ENCODE measurements at places on chromosomes 13 and 19. TPM values are rescaled to one million over a fixed set of nuclear protein-coding genes. Genes with fewer than 3 reads are reported as not detected.

LRRC63 gene
- total RNA-seq: not detected

BCAM gene
- total RNA-seq: 89.8 TPM

PEG3 gene
- total RNA-seq: 126 TPM

KLHL26 gene
- 2.1 TPM for total RNA-seq

OR10H5 gene
- not detected for total RNA-seq

TINCR gene
- total RNA-seq: not detected

CEACAM19 gene
- total RNA-seq: 2.6 TPM

C19orf67 gene
- not detected for total RNA-seq

TLE2 gene
- 9.4 TPM for total RNA-seq

ANKRD24 gene
- total RNA-seq: not detected

MYBPC2 gene
- total RNA-seq: 119 TPM

OR7A5 gene
- not detected for total RNA-seq

JAK3 gene
- 2.1 TPM for total RNA-seq

ASF1B gene
- 3.7 TPM for total RNA-seq

VWA8 gene
- 49.1 TPM for total RNA-seq

ZNF414 gene
- 4.2 TPM for total RNA-seq

ALOX5AP gene
- total RNA-seq: 6.8 TPM

ACER1 gene
- total RNA-seq: 0.52 TPM

TSHZ3 gene
- total RNA-seq: 6.3 TPM

XAB2 gene
- total RNA-seq: 20.4 TPM

MBD3L3 gene
- not detected for total RNA-seq

PGLYRP1 gene
- 2.1 TPM for total RNA-seq

TBC1D4 gene
- 19.8 TPM for total RNA-seq

RFXAP gene
- 5.2 TPM for total RNA-seq

ZNF799 gene
- 5.7 TPM for total RNA-seq

STXBP2 gene
- 2.6 TPM for total RNA-seq

ZNF675 gene
- total RNA-seq: 5.2 TPM

METTL21C gene
- 29.7 TPM for total RNA-seq

RFPL4A gene
- 0.52 TPM for total RNA-seq

KIR3DL1 gene
- total RNA-seq: not detected

CNN1 gene
- 28.7 TPM for total RNA-seq

ZNF415 gene
- total RNA-seq: 3.7 TPM

COMP gene
- 15.7 TPM for total RNA-seq

KLK5 gene
- not detected for total RNA-seq

SHISA7 gene
- not detected for total RNA-seq

ZNF91 gene
- total RNA-seq: 40.7 TPM

CABP5 gene
- not detected for total RNA-seq

All from skeletal muscle tissue (tissue), 5 donors.